PC-3 (cell line): ENCODE measurements at places on chromosomes 4 and X.

GRCh38 chr4:95263960-95264359 is 284.8 kb downstream of the UNC5C start:
- no peak for DNase-seq

DNA sequence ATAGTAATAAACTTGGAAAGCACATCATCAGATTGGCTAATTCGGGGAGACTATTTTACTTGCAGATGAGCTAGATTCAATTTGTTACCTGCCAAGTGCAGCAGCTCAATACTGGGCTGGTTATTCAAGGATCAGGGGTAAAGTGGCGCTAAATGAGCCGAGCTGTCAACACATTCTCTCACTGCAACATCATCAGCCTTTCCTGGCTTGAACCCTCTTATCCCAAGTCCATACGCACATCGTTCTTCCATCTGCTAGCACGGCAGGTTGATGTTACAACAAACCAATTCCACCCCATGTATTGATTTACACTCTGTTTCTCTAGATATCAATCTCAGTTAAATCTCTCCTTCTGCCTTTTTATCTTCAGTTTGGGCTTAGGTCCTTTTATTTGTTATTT is 2101.5 kb upstream of the AGA start:
- no peak for DNase-seq

DNA sequence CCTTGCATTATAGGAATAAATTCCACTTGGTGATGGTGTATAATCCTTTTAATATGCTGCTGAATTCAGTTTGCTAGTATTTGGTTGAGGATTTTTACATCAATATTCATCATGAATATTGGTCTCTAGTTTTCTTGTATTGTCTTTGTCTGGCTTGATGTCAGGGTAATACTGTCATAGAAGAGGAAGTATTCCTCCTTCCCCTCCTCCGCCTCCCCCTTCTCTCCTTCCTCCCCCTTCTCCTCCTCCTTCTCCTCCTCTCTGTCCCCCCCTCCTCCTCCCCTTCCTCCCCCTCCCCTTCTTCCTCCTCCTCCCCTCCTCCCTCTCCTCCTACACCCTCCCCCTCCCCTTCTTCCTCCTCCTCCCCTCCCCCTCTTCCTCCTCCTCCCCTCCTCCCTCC is 65.8 kb downstream of the RGS12 start:
- DNase-seq = no peak

DNA sequence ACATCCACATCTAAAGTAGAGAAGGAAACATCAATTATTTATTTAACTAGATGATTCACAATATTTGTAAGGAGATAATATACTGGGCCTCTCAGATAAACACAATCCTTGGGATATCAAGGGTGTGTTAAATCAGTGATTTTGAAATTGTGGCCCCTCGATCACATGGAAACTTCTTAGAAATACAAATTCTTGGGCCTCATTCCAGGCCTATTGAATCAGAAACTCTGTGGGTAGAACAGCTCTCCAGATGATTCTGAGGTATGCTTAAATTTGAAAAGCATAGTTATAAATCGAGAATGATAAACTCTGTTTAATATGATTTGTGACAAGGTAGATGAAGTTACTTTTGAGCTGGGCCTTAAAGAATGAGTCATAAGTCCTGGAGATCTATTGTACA is 64.3 kb upstream of the GPR174 start:
- no peak for DNase-seq

- DNase-seq = no peak
These were observed 57.9 kb downstream of the TEX13B start for GRCh38 chrX:107924136-107924746.

DNA sequence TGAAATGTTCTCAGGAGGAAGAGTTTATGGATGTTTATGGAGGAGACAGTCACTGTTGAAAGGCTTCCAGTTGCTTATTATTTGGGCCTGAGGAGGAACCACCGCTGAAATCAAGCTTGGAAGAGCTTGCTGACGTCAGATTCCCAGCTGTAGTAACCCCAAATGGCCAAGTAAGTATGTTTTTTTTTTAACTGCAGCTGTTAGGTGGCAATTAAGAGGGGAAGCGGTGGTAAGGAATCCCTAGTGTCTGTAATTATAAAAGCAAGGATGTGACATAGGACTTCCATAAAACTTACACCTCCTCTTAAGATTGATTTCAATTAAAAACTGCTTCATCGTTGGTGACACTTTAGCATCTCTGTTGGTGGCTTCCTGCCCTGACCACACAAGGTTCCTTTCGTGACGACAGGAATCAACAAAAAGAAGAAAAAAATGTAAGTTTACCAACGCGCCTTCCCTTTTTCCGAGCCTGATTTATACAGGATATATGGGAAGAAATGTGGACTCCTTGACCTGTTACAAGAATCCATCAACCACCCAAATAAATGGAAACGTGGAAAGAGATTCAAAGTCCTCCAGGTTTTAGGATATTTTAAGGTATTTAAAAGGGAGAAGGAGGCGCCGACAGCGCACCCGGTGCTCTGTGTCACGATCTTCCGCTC is 884 bp downstream of the RELL1 start:
- peak; percentile 9 for DNase-seq

DNA sequence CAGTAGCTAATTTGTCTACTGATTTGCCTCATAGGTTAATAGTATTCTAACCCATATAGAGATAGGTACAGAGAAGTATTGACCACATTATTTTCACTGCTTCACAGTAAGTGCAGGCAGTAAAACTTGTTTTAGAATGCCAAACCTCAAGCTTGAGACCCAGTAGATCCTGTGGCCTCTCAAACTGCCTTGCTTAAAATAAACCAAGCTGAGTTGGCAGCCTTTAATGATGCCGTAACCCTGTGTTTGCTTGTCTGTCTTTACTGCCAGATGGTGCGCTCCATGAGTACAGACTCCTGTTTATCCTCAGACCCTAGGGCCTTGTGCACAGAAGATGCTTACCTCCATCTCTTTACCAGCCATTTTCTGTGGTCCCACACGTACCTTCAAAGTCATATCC is 50.8 kb downstream of the ANXA3 start:
- no peak for DNase-seq

- no peak for DNase-seq
These were observed 105.4 kb upstream of the ANK2 start for GRCh38 chr4:112944006-112944405.

DNA sequence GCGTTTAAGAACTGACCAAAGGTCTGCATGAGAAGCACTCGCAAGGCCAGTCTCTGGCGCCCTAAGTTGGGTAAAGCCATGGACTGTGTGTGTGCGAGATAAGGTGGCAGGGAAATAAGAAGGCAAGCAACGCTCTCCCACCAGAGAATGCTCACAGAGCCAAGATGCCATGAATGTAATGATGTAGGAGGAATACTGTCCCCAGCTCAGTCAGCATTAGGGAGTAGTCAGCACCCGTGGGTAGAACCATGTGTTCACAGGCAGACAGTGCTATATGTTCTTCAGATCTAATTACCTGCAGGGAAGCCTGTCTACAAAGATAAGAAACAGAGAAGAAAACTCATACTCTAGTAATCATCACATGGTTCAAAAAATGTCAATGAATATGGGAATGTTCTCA is 68.8 kb downstream of the SEC24D start:
- DNase-seq = no peak
